ENCODE measurements at places on chromosomes 3 and 15.

GRCh38 chr15:88716543-88717381 lies 77.9 kb downstream of the ISG20 start:
- no peak for DNase-seq

GRCh38 chr15:62913246-62913645 lies 129.3 kb upstream of the TPM1 start:
- DNase-seq, result no peak

DNA sequence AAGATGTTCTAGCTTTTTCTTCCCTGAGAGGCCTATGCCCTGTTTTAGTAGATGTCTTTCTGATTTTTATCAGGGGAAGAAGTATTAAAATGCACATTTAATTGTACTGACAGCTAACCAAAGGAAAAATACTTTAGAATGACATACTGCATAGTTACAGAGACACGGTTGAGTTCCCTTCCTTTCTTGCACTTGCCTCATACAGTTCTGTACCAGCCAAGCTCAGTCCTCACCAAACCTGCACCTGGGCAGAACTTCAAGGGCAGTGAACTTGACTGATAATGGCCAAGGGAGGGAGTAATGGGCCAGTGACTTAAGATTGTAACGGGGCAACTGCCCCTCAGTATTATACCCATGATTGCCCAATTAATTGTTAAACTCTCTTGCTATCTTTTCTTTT lies 34.1 kb upstream of the RASGRP1 start:
- no peak for DNase-seq

- no peak for DNase-seq
These were observed 6.1 kb downstream of the RASGRP1 start for GRCh38 chr15:38558372-38559059.

DNA sequence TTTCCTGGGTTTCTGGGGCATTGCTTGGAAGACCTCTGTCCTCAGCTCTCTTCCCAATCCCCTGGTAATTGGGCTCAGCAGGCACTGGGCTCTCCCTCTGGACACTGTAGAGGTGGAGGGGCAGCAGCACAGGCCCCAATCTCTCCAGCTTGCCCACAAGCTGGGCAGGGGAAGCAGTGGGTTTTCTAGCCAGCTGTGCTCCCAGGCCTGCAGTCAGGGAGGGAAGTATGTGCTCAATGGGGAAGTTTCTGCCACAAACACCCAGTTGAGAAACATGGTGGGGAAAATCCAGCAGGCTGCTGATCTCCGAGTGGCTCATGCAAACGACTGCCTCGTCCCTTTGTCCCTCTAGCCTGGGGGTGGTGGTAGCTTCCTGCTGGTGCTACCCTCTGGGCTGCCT lies 12.8 kb upstream of the RFT1 start:
- DNase-seq, result peak; percentile 94
